ENCODE measurements at places on chromosomes 2 and 18. TPM values are rescaled to one million over a fixed set of nuclear protein-coding genes. Genes with fewer than 3 reads are reported as not detected.

The RBKS gene
- 2.7 TPM for total RNA-seq

The GPBAR1 gene
- total RNA-seq = 1.0 TPM

The ANKRD44 gene
- total RNA-seq = 1.7 TPM

The CD8B2 gene
- total RNA-seq = not detected

The C2orf15 gene
- total RNA-seq = 2.4 TPM

The MYL12B gene
- total RNA-seq = 562 TPM

The PRKAG3 gene
- total RNA-seq = not detected

The ITGA4 gene
- 22.5 TPM for total RNA-seq

The SLC30A3 gene
- 0.29 TPM for total RNA-seq

The ZNF397 gene
- 7.0 TPM for total RNA-seq

The FOXI3 gene
- 0.17 TPM for total RNA-seq

The SLC40A1 gene
- total RNA-seq = 5.8 TPM

The CFAP210 gene
- not detected for total RNA-seq

The ILKAP gene
- 28.9 TPM for total RNA-seq

The RTKN gene
- 77.3 TPM for total RNA-seq

The LHCGR gene
- not detected for total RNA-seq

The TSGA10 gene
- total RNA-seq = 2.5 TPM

The KIAA2012 gene
- total RNA-seq = not detected

The TGFA gene
- total RNA-seq = 40.1 TPM

The OXER1 gene
- not detected for total RNA-seq

The NOSTRIN gene
- 3.1 TPM for total RNA-seq

The LONRF2 gene
- 0.43 TPM for total RNA-seq

The RUFY4 gene
- not detected for total RNA-seq

The FAM110C gene
- total RNA-seq = 6.1 TPM

The RHOB gene
- total RNA-seq = 161 TPM

The ALK gene
- not detected for total RNA-seq

The CNGA3 gene
- not detected for total RNA-seq

The CFAP221 gene
- not detected for total RNA-seq

The AQP12A gene
- not detected for total RNA-seq

The SEMA4F gene
- total RNA-seq = 13.8 TPM

The MPP4 gene
- total RNA-seq = 1.0 TPM

The MZT2A gene
- total RNA-seq = 219 TPM

The TXNDC2 gene
- total RNA-seq = not detected
